ENCODE measurements at places on chromosomes 12 and 14.

DNA sequence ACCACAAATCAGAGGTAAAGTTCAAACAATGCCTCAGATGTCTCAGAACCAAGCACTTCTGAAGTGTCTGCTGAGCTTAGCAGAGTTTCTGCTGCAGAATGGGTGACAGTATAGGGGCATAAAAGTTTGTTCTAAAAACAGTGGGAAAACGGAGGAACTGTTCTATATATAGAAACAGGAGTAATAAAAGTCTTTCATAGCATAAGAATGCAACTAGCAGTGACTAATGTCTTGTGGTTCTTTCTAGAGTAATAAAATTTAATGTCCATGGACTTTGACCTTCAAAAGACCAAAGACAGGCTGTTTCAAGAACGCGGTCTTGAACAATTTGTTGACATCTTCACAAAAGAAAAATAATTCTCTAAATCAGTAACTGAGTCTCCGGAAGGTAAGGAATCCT lies 107.5 kb upstream of the FAR2 start:
- DNase-seq, result peak; percentile 84

GRCh38 chr14:24399447-24399822 lies 632 bp downstream of the NYNRIN start:
- DNase-seq, result no peak

DNA sequence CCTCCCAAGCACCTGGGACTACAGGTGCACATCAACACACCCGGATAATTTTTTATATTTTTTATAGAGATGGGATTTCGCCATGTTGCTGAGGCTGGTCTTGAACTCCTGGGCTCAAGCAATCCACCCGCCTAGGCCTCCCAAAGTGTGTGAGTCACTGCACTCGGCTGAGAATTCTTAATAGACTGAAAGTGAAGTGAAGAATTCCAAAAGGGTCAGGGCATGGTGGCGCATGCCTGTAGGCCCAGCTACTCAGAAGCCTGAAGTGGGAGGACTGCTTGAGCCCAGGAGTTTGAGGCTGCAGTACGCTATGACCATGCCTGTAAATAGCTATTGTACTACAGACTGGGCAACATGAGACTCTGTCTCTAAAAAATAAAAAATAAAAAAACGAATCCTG lies 43.7 kb downstream of the TCHP start:
- peak; percentile 19 for DNase-seq

DNA sequence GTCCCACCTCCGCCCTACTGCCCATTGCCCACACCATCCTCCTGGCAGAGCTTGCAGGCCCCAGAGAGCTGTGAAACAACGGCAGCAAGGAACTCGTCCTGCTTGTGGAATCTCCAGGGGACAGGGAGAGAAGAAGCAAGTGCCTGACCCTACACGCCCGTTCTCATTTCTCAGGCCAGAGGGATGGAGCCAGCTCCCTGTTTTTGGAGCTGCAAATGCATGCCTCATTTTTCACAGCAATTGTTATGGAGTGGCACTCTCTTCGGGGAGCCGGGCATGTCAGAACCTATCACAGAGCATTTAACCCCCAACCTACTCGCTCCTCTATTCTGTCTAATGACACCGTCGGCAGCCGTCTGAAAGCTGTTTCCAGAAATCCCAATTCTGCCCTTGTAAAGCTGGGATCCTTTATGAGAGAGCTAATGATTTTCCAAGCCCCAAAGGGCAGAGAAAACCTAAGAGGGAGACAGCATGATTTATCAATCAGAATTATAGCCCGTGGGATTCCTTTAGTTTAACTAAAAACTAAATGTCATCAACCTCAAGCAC lies 222.3 kb upstream of the NOS1 start:
- DNase-seq, result no peak

- no peak for DNase-seq
Measured at GRCh38 chr12:124162151-124163110, 132.5 kb upstream of the RFLNA start.

GRCh38 chr14:52913271-52913670 lies 37.6 kb downstream of the FERMT2 start:
- DNase-seq, result no peak

- no peak for DNase-seq
Measured at GRCh38 chr12:57119294-57120085, 8.3 kb upstream of the STAT6 start.

GRCh38 chr14:64704143-64704742 lies at the start of gene PLEKHG3:
Gene PLEKHG3 (plus strand): TSS chr14:64704424. CDS start chr14:64727632, 23,208 bp downstream.
- peak; percentile 73 for DNase-seq

DNA sequence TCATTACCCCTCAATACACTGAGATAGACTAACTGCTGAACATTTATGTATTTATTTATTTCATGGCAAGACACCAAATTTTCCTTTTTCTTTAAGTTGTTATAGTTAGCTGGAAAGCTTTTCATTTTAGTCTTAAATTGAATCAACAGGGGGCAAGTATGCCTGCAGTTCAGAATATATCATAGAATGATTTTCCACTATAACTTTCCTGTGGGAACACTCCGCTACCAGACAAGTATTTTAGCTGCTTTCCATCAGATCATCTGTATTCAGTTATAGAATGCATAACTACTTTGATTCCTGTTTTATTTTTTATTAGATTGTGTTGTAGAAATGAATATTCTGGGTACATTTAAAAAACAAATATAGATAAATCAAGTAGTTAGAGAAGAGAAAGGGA lies 102.0 kb downstream of the SLC6A15 start:
- no peak for DNase-seq

DNA sequence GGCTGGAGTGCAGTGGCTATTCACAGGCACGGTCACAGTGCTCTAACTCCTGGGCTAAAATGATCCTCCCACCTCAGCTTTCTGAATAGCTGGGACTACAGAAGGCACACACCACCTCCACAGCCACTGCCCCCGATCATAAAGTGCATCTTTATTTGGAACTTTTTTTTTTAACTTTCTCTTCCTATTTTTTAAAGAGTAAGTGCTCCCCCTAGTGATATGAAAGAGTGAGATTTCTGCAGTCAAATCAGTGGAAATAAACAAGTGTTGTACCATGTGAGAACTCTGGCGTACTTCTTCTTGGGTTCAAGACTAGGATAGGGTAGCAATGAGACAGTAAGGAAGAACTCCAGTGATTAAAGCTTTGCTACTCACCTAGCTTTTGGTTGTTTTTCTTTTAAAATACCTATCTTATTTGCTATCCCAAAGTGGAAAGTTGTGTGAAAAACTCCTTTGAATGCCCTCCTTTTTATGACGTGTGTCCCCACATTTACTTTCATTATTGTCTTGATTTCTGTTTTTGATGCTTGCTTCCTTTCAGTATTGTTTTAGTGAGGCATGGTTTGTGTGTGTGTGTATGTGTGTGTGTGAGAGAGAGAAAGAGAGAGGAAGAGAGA lies 6.6 kb downstream of the PPP4R4 start:
- DNase-seq, result peak; percentile 35

GRCh38 chr12:1688086-1688710 lies 2.7 kb upstream of the ADIPOR2 start:
- DNase-seq, result no peak

- DNase-seq, result no peak
Measured at GRCh38 chr14:85159726-85160125, 370.2 kb upstream of the FLRT2 start.

GRCh38 chr12:121701667-121702277 lies 10.8 kb upstream of the TMEM120B start:
- no peak for DNase-seq

DNA sequence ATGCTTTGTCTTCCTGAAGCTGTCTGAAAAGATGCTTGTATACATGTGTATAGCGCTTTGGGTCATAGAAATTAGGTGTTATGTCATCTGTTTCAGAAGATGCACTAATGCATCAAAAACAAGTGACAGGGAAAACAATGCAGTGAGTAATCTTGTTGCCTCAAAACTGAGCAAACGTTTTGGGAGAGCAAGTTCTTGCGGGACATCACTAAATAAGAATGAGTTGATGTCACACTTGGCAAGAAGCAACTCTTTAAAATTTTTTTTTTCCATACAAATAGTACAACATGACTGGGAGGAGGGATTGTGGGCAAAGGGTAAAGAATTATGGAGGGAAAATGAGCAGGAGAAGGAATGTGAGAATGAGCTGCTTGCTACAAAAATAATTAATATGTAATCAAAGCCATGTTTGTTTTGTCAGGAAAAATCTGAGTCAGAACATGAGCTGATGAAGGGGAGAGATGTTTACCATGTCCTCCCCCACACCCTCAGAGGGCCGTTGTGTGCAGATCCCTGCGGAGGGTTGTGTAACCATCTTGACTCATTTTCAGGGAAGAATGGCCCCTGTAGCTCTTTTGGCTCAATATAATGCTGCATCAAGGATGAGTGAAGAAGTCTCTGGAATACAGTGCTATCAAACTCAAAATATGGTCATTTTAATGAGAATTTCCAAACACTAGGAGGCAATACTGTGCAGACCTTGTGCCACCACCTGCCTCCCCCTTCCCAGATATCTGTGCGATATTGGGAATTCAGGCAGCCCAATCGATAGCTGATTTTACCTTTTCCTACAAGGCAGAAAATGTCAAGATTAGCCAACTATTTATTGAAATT lies 41.4 kb downstream of the BORCS5 start:
- peak; percentile 93 for DNase-seq

GRCh38 chr12:66813137-66813892 lies 134.4 kb upstream of the GRIP1 start:
- DNase-seq, result no peak

- DNase-seq, result no peak
Measured at GRCh38 chr14:28323951-28324741, 442.4 kb upstream of the FOXG1 start.

GRCh38 chr14:27077214-27077613 lies 479.4 kb upstream of the NOVA1 start:
- DNase-seq, result no peak

- no peak for DNase-seq
Measured at GRCh38 chr14:88682495-88683114, 110.1 kb downstream of the EML5 start.

- DNase-seq, result peak; percentile 49
Measured at GRCh38 chr14:41606532-41607303, at the start of gene LRFN5. Gene LRFN5 (plus strand): TSS chr14:41606876.

GRCh38 chr12:39319180-39319579 lies 123.7 kb downstream of the KIF21A start:
- no peak for DNase-seq

GRCh38 chr14:68800390-68800789 lies 7.5 kb upstream of the ZFP36L1 start:
- no peak for DNase-seq

DNA sequence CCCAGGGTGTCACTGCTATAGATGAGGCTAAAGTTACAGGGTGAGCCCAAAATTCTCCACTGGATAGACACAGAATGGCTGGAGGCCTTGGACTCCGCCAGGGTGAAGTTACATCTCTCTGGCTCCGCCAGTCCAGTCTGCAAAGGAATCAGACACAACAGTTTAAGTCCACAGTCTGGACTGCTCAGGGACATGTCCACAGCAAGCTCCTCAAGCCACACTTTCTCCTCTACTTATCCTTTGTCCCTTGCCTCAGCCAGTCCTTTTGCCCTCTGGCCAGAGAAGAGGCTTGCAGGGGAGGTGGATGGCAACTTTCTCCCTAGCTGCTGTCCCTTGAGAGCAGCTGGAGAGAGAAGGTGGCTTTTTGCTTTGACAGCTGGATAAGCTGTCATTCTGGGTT lies 28.0 kb downstream of the PTPRB start:
- DNase-seq, result no peak

DNA sequence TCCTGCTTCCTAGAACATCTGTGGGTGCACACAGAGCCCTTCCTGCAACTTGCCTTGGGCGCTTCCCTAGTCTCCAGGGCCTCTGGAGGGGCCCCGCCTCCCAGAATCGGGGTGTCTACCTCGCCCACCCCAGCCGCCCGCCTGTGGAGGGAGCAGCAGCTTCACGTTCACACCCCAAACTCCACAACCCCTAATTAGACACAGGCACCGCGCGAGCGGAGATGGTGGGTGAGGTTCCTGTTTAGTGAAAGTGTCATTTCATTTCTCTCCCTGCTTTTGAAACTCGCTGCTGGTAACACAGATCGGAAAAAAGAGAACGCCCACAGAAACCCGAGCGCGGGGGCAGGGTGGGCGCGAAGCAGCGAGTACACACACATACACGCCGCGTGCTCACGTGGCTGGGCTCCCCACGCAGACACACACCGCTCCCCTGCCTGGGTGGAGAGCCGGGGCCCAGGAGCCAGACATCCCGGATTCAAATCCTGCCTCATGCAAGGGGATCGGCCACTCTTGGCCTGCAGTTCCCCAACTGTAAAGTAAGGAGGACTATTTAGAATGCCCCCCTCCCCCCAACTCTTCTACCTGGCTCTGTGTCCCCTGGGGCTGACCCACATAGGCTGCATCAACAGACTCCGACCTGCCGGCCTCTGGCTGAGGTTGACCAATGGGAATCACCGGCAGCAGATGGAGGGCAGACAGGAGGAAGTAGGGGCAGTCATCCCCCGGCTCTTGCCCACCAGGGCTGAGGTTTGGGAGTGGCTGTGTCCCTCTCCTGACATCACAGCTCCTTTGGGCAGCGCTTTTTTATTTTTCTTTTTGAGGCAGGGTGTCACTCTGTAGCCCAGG lies 79.2 kb upstream of the NCOR2 start:
- no peak for DNase-seq

- DNase-seq, result no peak
Measured at GRCh38 chr12:40262657-40263056, 37.9 kb downstream of the LRRK2 start.

DNA sequence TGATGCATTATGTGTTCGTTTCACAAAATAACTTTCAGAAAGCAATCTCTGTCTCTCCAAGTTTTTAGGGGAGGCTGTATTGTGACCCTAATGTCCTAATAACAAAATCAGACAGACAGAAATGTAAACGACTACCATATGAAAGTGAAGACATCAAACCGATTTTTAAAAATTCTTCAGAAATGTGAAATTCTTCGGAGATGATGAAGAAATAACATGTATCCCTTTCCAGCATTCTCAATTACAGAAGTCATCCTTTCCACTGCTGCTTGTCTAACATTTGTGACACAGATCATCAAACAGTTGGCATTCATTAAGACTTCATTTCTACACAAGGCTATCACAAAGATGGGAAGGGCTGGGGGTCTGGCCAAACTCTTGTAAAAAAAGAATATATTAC lies 41.0 kb downstream of the DMAC2L start:
- DNase-seq, result peak; percentile 66

DNA sequence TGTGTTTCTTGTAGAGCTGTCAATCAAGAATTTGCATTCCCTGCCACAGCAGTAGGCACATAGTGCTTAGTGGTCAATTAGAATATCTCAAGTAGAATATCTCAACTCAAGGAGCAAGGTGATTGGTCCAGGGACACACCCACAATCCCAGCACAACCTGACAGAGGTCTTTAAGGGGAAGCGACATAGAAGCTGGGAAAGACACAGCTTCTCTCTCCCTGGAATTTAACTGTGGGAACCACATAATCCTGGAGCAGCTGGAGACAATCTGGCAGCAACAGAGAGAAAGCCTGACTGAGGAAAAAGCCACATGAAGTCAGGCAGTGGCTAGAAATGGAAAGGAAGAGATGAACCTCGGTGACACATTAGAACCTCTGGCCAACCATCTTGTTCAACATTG lies 85.7 kb upstream of the LMO3 start:
- DNase-seq, result no peak
